Body of pancreas (tissue), 4 donors: ENCODE measurements at places on chromosomes 7 and 10.

DNA sequence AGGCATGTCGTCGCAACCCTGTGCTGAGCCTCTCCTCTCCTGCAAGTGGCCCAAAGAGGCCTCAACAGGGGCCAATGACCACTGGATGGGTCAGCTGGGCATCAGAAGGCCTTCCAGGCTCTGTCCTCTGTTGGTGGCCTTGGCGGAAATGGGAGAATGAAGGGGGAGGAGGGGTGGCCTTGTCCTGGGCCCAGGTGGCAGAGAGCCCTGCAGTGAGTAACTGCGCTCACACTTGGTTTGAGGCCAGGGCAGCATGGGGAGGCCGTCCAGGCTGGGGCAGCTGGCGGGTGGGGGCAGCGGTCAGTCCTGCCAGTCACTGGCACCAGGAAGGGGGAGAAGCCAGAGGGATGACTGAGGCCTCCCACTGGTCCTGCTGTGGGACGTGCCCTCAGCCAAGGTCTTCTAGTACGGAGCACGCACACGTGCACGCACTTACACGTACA lies 59.8 kb downstream of the LHPP start:
- DNase-seq = peak; percentile 51

- no peak for DNase-seq
Measured at GRCh38 chr7:41097501-41097900, 605.4 kb downstream of the INHBA start.

DNA sequence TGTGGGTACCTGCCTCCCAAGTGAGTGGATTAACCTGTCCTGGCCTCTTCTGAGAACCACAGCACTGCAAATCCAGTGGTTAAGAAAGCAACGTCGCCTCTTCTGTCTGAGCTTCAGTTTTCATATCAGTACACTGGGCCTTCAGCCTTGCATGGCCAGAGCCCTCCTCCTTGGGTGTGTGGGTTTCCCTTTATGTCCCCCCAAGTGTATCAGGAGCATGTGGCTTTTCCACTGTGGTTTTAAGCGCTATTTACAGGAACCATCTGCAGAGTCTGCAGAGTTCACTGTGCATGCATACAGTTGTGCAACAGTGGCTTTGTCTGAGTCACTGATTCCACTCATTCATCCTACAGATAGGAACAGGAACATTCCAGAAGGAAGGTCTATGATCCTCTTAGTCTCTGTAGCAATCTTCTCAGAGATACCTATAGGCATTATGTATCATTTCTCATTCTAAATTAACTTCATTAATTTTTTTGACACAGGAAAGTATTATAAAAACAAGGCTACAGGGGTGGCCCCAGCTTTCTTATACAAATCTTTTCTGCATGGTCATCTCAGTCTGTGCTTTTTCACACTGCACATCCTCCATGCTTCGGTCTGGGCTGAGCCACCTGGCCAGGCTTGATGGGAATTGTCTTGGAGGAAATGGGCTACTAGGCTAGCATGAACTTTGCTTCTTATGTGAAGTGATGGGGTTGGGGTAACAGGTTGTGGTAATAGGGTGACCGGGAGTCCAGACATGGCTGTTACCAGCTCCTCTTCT lies 17.1 kb downstream of the MBL2 start:
- DNase-seq = no peak

DNA sequence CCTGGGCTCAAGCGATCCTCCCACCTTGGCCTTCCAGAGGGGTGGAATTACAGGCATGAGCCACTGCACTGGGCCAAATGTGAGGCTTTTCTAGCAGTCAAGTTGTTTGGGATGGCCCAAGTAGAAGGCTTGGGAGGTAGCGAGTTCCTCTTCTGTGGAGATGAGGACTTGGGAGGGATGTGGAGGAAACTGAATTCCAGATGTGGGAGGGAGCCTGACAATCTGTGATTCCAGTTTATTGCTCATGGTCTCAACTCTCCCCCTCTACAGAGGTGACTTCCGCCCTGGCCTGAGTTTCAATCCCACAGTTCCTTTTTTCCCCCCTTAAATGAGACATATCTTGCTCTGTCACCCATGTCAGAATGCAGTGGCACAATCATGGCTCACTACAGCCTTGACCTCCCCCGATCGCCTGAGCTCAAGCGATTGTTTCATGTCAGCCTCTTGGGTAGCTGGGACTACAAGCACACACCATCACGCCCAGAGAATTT lies 3.4 kb downstream of the STYXL1 start:
- no peak for DNase-seq

GRCh38 chr7:102450242-102450641 lies 14.4 kb downstream of the ALKBH4 start:
- no peak for DNase-seq

DNA sequence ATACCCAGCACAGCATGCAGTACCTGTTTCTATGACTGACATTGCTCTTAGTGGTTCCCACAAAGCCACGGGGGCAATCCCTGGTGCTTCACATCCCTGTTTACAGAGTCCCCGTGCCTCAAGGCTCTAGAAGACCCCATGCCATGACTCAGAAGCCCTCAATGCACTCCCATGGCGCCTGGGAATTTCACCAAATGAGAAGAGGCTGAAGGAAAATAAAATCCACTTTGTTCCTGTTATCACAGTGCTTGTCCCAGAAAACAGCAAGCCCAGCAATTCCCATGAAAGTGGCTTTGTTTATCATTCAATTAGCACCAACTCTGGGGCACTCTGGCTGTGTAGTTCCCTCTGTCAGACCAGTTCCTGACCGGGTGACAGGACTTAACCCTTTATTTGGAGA lies 268.3 kb downstream of the TNS3 start:
- no peak for DNase-seq

- no peak for DNase-seq
Measured at GRCh38 chr7:129636641-129637040, 25.1 kb downstream of the NRF1 start.

DNA sequence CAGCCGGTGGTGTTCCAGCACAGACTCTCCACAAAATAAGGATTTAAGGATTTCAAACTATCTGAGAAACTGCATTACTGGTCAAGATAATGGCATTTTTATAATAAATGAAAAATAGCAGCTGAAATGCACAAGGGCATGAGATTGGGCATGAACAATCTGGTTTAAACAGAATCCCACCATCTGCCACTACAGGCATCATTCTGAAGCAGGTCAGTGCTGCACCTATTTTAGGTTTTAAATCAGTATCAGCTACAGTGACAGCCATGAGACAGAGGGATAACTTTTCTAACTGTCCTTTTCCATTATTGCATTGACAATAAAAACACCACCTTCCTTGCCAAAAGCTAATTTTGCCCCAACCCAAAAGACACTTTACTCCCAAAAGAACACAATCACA lies 186.8 kb downstream of the ETV1 start:
- DNase-seq = no peak

GRCh38 chr10:34200355-34200901 lies 614.7 kb downstream of the PARD3 start:
- no peak for DNase-seq

DNA sequence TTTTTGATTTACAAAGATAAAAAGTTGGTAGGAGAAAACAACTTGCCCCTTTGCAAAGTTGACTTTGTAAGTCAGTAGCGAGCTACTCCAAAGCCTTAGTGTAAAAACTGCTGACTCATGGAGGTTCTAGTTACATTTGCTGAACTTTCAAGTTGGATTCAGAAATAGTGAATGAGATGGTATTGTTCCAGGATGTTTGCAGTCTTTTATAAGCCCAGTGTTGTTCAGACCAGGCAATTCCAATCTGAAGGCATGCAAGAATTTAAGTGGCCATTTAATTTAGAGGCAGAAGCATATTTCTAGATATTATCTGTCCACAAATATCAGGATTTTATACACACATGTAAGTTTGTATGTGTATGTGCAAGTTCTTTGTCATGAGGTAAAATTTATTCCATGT lies 21.6 kb downstream of the TES start:
- no peak for DNase-seq

- DNase-seq = no peak
Measured at GRCh38 chr10:77577666-77578229, 59.9 kb downstream of the KCNMA1 start.

DNA sequence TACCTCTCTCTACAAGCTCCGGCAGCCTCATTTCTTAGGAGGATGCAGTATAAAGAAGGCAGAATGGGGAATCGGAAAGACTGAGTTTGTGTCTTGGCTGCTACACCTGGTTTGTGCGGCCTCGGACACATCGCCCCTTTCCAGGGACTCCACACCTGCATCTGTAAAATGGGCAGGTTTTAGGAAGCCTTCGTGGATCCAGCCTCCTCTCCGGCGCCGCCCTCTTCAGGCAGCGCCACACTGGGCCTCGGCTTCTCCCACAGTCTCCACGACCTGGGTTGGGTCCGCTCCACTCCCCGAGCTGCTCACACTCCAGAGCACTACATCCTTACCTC lies 341 bp downstream of the GOT1 start:
- DNase-seq = no peak

DNA sequence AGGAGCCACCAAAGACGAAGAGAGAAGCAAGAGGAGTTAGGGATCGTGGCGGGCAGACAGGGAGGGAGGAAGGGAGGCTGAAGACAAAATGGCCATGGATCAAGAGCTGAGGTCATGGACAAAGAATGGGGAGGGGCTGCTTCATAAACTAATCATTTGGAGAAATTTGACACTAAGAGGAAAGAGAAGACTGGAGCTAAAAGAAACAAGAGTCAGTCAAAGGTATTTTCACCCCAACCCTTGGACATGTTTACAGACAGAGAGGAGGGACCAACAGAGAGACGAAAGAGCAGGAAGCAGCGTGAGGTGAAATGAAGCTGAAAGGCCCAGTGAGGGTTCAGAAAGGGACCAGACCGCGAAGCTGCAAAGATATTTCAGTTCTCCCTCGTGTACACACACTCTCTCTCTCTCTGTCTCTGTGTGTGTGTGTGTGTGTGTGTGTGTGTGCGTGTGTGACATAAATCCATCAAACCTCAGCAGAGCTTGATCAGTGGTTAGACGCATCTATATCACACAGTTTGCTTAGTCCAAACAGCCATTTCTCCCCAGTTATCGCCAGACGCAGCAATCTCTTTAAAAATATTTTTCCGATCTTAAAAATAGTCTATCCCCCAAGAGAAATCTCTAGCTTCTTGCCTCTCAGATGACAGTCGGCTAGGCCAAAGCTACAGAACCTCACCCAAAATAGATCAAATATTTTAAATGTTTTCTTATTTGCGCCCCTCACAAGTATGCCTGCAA lies 12.5 kb upstream of the CALD1 start:
- no peak for DNase-seq
